ENCODE measurements at places on chromosomes 5 and 9. TPM values are rescaled to one million over a fixed set of nuclear protein-coding genes. Genes with fewer than 3 reads are reported as not detected.

The AFAP1L1 gene
- 22.8 TPM for total RNA-seq

The JADE2 gene
- 17.4 TPM for total RNA-seq

The ANXA2R gene
- 62.8 TPM for total RNA-seq

The GARNL3 gene
- total RNA-seq: 79.3 TPM

The GFPT2 gene
- 118 TPM for total RNA-seq

The FBP2 gene
- total RNA-seq: not detected

The HSPA5 gene
- total RNA-seq: 23.1 TPM

The ARHGAP26 gene
- total RNA-seq: 29.7 TPM

The TTC23L gene
- total RNA-seq: 0.15 TPM

The WASHC1 gene
- total RNA-seq: not detected

The SLC4A9 gene
- total RNA-seq: not detected

The MYMK gene
- total RNA-seq: not detected

The CLIC3 gene
- total RNA-seq: not detected

The CDO1 gene
- 1.2 TPM for total RNA-seq

The PCDHGA3 gene
- 5.1 TPM for total RNA-seq

The EIF4E1B gene
- not detected for total RNA-seq

The SLC6A18 gene
- total RNA-seq: not detected

The SPINK6 gene
- not detected for total RNA-seq

The IL4 gene
- not detected for total RNA-seq

The GMCL2 gene
- not detected for total RNA-seq

The CLK4 gene
- 23.6 TPM for total RNA-seq

The MYORG gene
- 1.0 TPM for total RNA-seq

The PPP3R2 gene
- not detected for total RNA-seq

The MAP1B gene
- total RNA-seq: 128 TPM

The DRD1 gene
- not detected for total RNA-seq

The SPINK4 gene
- not detected for total RNA-seq

The ATP10B gene
- total RNA-seq: 0.29 TPM

The PLCXD3 gene
- 0.55 TPM for total RNA-seq

The FAM114A2 gene
- total RNA-seq: 33.8 TPM

The SELENOP gene
- total RNA-seq: 519 TPM

The GRIN3A gene
- total RNA-seq: not detected

The C1QTNF3 gene
- 15.9 TPM for total RNA-seq

The SPINK7 gene
- total RNA-seq: not detected

The PCDHB16 gene
- total RNA-seq: 5.5 TPM

The PPP2R2B gene
- 0.26 TPM for total RNA-seq

The SLC22A4 gene
- 0.26 TPM for total RNA-seq

The SPOCK1 gene
- total RNA-seq: 37.0 TPM

The PCDHA9 gene
- 0.26 TPM for total RNA-seq

The TDRD7 gene
- total RNA-seq: 3.6 TPM

The SLC46A2 gene
- not detected for total RNA-seq

The ESM1 gene
- total RNA-seq: not detected

The CNOT6 gene
- total RNA-seq: 43.5 TPM

The INSL4 gene
- not detected for total RNA-seq

The TLX3 gene
- not detected for total RNA-seq
